Hematopoietic multipotent progenitor cell treated with erythropoietin and hydrocortisone succinate and interleukin-3 and kit ligand, for 17 days (in vitro differentiated cells): ENCODE measurements at places on chromosomes 12 and 14.

GRCh38 chr12:55724226-55724939, 4.2 kb downstream of the RDH5 start:
- peak; percentile 34 for DNase-seq

- DNase-seq, result no peak
These were observed 6.7 kb downstream of the FOXN4 start for GRCh38 chr12:109302358-109302757.

DNA sequence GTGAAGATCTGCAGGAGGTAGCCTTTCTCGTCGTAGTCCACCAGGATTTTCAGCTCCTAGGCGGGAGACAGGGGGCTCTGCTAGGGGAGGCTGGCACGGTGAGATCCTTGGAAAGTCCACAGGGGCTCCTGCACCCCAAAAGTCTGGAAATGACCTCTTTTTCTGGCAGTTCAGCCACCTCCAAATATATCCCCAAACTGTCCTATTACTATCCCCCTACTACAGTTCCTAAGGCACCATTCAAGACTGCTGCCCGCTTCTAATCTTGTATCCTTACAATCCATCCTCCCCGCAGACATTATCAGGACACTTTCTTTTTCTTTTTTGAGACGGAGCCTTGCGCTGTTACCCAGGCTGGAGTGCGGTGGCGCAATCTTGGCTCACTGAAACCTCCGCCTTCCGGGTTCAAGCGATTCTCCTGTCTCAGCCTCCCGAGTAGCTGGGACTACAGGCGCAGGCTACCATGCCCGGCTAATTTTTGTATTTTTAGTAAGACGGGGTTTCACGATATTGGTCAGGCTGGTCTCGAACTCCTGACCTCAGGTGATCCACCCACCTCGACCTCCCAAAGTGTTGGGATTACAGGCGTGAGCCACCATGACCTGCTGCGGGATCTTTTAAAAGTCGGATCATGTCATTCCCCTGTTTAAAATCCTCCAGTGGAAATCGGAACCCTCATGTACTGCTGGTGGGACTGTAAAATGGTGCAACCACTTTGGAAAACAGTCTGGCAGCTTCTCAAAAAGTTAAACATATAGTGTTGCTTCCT, 18.5 kb downstream of the HPD start:
- DNase-seq, result no peak

- DNase-seq, result no peak
These were observed 3.2 kb downstream of the CRIP2 start for GRCh38 chr14:105477660-105478397.

- no peak for DNase-seq
These were observed 12.7 kb downstream of the TPCN1 start for GRCh38 chr12:113233967-113234366.

DNA sequence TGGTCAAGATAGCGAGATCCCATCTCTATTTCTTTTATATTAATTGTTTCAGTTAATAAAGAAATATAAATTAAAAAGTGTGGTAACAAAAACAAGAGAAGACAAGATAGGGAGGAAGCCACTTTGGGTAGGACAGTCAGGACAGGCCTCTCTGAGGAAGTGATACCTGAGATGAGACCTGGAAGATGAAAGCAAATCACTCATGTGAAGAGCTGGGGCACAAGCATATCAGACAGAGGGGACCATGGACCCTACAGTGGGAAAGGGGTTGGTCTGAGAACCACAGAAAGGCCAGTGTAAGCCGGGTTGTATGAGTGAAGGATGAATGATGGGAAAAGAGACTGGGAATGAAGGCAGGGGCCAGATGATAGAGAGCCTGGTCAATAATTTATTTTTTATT, 1.8 kb upstream of the MED6 start:
- no peak for DNase-seq

DNA sequence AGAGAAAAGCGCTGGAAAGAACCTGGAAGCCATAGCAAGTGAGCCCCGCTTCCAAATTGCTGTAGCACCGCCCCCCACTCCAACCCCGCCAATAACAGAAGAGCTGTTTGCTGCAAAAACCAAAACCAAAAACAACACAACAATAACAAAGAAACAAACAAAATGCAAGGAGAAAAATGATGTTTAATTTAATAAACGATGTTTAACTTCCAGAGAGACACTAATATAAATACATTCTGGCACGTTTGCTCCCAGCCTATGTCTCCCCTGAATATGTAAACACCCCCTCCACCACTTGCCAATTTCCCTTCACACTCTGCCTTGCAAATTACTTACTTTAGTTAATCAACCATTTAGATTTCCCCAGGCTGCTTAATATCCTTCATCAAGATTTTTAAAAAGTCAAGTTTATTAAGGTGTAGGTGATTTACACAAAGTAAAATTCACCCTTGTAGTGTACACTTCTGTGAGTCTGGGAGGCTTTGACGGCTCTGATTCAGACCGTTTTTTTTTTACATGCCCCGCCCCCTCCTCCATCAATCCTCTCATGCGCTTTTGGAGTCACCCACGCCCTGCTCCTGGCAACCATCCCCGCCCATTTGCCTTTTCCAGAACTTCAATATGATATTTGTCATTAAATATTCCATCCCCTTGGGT, 482 bp upstream of the IFI27L2 start:
- DNase-seq, result peak; percentile 58

GRCh38 chr12:94832780-94833681, 170.5 kb downstream of the NDUFA12 start:
- no peak for DNase-seq

DNA sequence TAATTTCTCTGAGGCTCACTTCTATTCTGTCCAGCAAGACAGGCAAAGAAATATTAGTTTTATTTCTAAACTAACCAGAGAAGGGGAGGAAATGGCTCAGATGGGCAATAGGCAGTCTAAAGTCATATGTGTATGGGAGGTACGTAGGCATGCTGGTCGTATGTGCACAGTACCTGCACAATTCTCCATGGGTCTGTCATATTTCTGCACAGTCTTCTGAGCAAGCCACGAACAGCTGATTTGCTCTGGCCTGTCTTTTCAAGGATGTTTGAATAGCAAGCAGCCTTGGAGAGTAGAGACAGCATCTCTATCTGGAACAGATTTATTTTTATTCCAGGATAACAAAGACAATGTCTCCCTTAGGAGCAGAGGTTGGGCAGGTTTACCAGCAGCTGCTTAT, 92.1 kb downstream of the SLC25A47 start:
- no peak for DNase-seq
